ENCODE measurements at places on chromosomes 7 and 10.

DNA sequence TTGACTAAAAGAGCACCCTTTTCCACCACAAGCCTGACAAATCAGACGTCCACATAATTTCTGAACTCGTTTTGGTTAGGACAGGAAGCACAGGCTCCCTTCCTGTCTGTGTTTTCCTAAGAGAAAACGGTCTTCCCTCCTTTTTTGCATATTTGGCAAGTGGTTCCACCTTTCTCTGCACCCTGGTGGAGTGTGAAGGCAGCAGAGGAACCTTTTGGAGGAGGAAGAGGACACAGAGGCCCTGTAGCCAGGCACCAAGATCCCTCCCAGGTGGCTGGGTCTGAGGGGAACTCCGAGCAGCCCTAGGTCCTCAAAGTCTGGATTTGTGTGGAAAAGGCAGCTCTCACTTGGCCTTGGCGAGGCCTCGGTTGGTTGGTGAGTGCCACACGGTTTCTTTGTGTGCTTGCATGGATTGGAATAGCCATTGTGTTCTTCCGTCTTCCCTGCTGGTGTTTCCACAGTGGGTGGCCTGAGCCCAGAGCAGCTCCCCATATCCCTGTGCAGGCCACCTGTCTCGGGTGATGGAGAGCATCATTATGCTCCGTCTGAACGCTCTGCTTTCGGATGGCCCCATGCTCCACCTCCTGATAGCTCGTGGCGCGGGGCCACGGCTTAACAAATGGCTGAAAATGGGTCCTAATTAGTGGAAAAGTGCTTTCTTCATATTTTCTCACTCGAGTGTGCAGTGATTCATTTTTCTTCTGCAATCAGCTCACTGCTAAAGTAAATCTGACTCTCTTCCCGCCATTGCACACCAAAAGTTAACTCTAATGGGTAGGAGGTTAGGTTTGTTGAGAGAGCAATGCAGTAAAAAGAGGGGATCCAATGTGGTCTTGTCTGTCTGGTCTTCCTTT lies 4.2 kb downstream of the IKZF1 start:
- DNase-seq, result no peak

DNA sequence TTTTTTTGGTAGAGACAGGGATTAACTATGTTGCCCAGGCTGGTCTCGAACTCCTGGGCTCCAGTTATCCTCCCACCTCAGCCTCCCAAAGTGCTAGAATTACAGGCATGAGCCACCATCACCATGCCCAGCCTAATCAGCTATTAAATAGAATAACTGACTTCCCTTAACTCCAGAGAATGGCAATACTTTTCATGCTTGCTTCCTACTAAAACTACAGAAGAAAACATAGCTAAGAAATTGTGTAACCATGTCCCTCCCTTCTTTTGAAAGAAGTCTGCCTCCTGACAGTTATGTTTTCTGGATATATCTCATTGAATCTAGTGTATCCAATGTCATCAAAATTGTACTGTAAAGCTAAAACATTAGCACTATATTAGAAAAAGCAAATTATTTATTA lies 95.6 kb downstream of the KMT2C start:
- no peak for DNase-seq

GRCh38 chr7:84102213-84102612 lies 92.4 kb downstream of the SEMA3A start:
- no peak for DNase-seq

GRCh38 chr7:134669845-134670373 lies 23.3 kb downstream of the BPGM start:
- DNase-seq, result no peak

GRCh38 chr7:16638282-16639280 lies 7.0 kb downstream of the ANKMY2 start:
- DNase-seq, result no peak
